Cerebellar cortex (tissue), 1 donor: ENCODE measurements at places on chromosomes 6 and 20.

- DNase-seq: no peak
These were observed 301.2 kb upstream of the SGK1 start for GRCh38 chr6:134619077-134619476.

- DNase-seq: no peak
These were observed 11.0 kb downstream of the SCUBE3 start for GRCh38 chr6:35224720-35225119.

DNA sequence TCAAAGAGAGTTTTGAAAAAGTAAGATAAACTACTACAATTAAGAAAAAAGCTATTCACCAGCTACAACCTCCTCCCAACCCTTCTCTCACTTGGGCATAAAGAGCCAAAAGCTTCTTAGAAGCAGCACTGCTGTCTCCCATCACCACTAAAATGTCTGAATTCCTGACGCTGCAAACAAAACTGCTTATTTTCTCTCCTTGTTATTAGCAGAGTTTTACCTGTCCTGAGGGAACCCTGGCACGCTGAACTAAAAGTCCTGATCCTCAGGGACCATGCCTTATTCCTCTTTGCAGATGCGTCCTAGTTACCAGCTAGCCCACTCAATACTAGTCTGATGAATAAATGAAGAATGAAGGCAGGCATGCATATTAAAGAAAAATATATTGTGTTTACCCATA is 1.1 kb downstream of the HACE1 start:
- DNase-seq: peak; percentile 37

DNA sequence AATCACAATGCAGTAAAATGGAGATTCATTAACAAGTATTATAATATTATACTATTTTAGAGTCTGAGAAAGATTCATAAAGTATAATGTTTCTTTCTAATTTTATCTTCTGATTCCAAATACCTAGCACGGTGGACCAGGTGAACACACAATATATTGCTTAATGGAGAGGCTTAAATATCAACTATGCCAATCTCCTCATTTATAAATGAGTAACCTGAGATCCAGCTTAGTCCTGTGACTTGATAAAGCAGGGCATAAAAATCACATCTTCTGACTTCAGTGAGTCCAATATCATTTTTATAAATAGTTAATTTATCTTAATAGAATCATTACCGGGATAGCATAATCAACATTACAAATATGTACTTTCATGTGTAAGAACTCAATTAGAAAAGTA is 144.4 kb upstream of the GJE1 start:
- DNase-seq: no peak

DNA sequence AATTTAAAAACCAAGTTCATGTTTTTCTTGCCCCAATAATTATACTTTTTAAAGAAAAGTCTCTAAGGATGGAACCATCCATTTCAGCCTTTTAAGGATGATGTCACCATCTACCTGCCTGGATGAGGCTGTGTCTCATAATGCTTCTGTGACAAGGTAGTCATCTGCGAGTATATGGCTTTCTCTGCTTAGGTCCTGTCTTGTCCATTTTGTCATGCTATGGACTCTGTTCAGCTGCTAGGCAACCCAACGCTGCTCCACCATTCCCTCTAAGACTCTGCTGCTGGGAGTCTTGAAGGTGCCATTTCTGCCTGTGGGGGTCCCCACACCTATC is 459.8 kb upstream of the RUNX2 start:
- no peak for DNase-seq

GRCh38 chr6:4169028-4169789 is 33.8 kb upstream of the ECI2 start:
- no peak for DNase-seq

GRCh38 chr6:106117579-106117978 is 31.4 kb downstream of the PRDM1 start:
- no peak for DNase-seq

DNA sequence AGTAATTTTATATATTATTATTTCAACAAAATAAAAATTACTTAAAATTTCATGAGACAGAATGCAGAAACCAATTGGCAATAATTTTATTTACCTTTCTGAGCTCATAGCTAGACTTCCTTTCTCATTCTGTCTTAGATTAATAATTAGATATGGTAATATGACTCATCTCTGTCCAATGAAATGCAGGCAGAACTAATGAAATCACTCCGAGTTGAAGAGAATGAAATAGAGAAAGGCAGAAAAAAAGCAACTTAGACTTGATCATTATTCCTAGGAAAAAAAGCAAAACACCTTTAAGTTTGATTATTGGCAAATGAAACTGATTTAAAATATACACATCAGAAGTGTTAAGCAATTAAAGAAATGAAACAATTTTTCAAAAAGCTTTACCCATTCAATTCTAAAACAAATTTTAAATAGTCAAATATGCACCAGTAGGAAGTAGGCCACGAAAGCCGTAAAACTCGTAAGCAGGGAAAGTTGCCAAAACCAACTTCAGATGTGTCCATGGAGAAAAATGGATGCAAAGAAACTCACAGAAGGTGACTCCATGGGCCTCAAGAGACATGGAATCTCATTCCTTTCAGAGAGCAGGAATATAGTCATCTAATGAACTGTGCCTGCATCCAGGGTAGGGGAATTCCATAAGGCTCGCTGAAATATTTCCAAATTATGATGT is 293.8 kb upstream of the RGS17 start:
- no peak for DNase-seq

- no peak for DNase-seq
These were observed 71.0 kb downstream of the PREP start for GRCh38 chr6:105331927-105332326.

GRCh38 chr20:61701802-61702201 is 363.9 kb downstream of the TAF4 start:
- DNase-seq: no peak

DNA sequence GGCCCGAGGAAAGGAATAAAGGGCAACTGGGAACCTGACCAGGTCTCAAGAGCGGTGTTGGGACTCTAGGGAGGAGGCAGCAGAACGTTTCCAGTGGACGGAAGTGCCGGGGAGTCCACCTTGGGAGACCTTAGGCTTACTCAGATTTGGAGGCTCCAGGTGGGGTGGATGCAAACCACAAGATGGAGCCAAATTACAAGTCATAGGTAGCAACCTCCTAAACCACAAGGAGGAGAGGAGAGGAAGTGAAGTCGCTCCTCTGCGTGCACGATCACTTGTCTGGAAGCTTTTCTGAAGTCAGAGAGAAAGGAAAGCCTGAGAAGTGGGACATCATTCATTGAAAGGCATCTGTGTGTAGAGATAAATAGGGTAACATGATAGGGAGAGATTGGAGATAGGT is 9.3 kb downstream of the HLA-DOA start:
- peak; percentile 54 for DNase-seq

- DNase-seq: peak; percentile 73
These were observed 359.4 kb downstream of the HDGFL1 start for GRCh38 chr6:22928775-22929174.

- DNase-seq: no peak
These were observed 27.3 kb upstream of the SLC9A8 start for GRCh38 chr20:49785149-49785851.

- DNase-seq: no peak
These were observed 9.9 kb downstream of the TTI1 start for GRCh38 chr20:38023181-38024001.

GRCh38 chr6:5379647-5380242 is 118.4 kb downstream of the FARS2 start:
- peak; percentile 18 for DNase-seq
